ENCODE measurements at places on chromosomes 12 and 14.

DNA sequence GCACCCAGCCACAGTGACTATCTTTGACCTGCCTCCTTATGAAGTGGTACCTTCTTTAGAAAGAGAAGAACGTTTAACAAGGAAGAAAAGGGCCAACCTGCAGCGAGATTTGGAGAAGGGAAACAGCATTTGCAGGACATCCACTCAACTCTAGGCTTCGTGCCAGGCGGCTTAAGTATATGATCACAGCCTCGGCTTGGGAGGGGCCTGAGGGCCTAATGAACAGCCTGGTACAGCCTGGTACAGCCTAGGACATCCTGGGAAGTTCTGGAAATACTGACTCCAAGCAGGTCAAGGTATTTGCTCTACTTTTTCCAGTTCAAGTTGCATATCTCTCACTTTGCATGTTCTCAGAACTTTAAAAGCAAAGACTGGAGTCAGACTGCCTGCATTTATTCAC lies 16.1 kb downstream of the HCAR2 start:
- no peak for DNase-seq

DNA sequence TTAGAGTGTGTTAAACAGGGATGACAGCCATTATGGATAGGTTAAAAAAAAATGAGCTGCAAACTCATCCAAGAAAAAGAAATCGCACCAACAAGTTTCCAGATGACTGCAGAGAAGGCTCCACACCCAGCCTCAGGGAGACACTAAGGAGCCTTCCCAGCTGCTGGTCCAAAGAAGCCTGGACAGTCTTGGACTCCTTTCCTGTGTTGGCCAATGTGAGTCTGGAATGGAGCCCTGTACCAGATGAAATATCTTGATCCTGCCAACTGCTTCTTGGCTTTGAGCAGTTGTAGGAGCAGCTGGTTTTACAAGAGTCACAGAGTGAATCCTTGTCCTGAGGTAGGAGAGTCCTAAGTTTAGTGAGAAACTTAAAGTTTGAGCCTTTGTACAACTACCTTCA lies 44.5 kb downstream of the SLC38A1 start:
- DNase-seq = no peak

- DNase-seq = no peak
Measured at GRCh38 chr12:64678835-64679234, 68.5 kb downstream of the RASSF3 start.

DNA sequence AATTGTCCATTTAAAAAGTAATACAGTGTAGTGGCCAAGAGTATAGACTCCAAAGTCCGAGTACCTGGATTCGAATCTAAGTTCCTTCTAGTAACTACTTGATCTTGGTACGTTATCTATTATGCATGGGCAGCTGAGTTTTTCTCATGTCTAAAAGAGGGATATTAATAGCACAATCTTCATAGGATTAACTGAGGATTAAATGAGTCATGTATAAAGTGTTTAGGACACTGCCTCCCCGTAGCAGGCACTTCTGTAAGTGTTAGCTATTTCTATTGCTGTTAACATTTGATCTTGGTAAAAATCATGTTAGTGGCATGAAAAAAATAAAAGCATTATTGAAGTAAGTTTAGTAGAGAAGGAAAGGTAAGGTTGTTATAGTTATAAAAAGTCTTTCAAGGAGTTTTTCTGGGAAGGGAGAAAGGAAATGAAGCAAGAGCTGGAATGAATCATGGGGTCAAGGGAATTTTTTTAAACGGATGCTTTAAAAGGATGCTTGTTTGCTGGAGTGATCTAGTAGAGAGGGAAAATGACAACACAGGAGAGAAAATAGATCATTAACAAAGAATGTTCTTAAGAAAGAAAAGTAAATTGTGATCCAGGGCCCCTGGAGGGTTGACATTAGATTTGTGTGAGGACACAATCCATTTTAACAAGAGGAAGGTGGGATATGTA lies 502.2 kb upstream of the USP15 start:
- DNase-seq = no peak

GRCh38 chr12:86261578-86261977 lies 5.4 kb upstream of the MGAT4C start:
- no peak for DNase-seq

GRCh38 chr14:68815298-68816182 lies 22.7 kb upstream of the ZFP36L1 start:
- no peak for DNase-seq

GRCh38 chr14:90632451-90632850 lies 183.8 kb downstream of the TTC7B start:
- no peak for DNase-seq

- DNase-seq = no peak
Measured at GRCh38 chr14:62381311-62382070, 619.3 kb downstream of the SNAPC1 start.
